Stimulated activated CD4-positive, alpha-beta T cell treated with anti-CD3 and anti-CD28 coated beads, Interleukin-15, amount 100 ng/mL, for 1 hour (primary cell): ENCODE measurements at places on chromosomes 16 and 17.

DNA sequence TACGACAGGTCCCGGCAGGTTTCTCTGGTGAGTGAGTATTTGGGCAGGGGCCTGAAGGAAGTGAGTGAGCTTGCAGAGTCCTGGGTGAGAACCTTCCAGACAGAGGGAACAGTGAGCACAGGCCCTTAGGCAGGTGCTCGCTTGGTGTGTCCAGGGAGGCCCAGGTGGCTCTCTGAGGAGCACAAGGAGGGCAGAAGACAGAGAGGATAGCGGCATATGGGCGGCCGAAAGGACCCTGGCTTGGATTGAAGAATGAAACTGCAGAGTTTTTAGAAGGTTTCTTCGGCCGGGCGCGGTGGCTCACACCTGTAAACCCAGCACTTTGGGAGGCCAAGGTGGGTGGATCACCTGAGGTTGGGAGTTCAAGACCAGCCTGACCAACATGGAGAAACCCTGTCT lies 6.7 kb downstream of the DRG2 start:
- DNase-seq: no peak

DNA sequence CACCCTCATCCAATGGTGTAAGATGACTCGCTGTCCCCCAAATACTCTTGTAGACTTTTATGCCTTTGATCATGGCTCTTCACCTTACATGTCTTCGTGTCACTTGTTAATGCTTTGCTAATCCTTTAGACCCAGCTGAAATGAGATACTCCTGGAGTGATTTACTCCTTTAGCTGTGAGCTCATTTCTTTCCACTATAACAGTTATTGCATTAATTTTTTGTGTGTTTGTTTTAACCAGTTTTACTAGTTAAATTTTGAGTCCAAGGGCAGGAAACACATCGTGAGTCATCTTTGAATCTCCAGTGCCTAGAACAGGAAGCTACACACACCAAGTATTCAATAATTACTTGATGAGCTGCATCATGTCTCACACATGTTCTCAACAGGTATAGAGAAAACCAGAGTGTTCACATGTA lies 6.5 kb upstream of the CTCF start:
- no peak for DNase-seq

- no peak for DNase-seq
Observed at GRCh38 chr17:75774471-75774990, 9.5 kb upstream of the GALK1 start.

DNA sequence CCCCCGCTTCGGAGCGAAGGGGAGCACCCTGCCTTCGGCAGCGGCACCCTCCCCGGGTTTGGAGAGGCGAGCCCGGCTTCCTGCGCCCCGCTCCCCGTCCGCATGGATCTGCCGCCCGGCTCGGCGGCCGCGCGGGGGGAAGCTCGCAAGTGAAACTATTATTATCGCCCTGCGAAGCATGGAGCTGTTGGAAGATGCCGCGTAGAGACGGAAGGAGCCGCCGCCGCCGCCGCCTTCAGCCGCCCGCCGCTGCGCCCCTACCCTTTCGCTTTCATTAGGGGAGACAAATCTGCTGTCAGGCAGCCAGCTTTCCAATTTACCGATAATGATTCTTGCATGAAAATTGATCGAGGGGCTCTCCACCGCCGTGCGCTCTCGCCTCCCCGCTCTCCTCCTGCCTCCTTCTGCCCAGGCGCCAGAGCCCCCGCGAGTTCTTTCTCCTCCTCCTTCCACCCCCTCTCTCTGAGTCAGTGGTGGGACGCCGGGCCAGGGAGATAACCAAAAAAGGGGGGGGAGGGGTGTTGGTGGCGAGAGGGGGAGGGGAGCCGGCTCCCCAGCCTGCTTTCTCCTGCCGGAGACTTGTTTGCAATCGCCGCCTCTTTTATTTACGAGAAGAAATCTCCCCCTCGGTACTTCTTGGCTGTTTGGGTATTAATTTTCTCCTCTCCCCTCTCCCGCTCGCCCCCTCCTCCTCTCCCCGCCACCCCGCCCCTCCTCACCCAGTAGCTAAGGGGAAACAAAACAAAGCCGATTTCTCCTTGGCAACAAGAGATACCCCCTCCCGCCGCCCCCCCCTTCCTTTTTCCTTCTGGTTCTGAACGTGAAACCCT lies 58.0 kb upstream of the GSE1 start:
- DNase-seq: peak; percentile 42

- DNase-seq: no peak
Observed at GRCh38 chr17:77205396-77206125, 64.8 kb downstream of the SEC14L1 start.

DNA sequence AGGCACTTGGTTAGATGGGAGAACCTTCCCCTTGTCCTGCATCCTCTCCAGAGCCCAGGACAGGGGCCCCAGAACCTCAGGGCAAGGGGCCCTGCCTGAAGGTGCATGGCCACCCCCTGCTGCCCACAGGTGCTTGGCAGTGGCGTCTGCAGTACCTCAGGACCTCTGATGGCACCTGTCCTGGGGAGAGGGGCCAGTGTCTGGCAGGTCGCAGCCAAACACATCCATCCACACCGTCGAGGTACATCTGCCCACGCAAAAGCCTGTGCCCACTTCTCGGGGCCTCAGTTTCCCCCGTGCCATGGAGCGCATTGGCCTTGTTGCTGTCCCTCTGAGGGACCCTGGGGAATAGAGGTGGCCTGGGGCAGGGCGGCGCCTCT lies 9.3 kb downstream of the MAP2K3 start:
- no peak for DNase-seq
